NCI-H748 treated with DMSO at 0.1 percent for 48 hours (cell line): ENCODE measurements at places on chromosomes 5 and 9.

DNA sequence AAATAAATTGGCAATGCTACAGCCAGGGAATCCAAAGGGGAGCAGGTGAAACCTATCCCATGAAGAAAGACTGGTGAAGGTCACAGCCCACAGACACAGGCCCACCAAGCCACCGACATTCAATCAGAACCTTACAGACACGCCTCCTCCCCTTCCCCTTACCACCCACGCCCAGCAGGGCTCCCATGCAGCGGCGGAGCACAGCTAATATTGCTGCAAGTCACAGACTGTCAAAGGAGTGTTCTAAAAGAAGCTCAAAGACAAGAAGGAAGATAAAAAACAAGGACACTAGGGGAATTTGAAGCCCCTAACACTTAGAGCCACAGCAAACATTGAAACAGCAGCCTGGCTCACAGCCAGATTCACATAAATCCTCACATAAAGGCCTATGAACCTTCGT lies 91.2 kb downstream of the MED10 start:
- no peak for DNase-seq

DNA sequence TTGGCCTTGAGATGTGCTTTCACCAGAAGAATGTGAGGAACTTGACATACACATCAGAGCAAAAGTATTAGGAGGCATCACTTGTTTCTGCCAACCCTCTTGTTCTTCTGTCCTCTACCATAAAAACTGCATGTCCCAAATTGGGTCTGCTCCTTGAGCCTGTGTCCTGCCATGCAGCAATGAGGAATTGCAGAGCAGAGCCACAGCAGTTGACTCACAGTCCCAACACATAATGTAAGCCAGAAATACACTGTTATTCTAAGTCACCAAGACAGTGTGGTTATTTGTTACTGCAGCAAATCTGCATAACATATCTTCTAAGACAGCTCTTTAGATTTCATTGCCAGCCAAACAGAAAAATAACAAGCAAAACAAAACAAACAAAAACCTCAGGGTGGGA lies 598.2 kb downstream of the PRELID2 start:
- no peak for DNase-seq

GRCh38 chr9:69762527-69762926 lies 2.7 kb upstream of the PTAR1 start:
- DNase-seq = no peak

DNA sequence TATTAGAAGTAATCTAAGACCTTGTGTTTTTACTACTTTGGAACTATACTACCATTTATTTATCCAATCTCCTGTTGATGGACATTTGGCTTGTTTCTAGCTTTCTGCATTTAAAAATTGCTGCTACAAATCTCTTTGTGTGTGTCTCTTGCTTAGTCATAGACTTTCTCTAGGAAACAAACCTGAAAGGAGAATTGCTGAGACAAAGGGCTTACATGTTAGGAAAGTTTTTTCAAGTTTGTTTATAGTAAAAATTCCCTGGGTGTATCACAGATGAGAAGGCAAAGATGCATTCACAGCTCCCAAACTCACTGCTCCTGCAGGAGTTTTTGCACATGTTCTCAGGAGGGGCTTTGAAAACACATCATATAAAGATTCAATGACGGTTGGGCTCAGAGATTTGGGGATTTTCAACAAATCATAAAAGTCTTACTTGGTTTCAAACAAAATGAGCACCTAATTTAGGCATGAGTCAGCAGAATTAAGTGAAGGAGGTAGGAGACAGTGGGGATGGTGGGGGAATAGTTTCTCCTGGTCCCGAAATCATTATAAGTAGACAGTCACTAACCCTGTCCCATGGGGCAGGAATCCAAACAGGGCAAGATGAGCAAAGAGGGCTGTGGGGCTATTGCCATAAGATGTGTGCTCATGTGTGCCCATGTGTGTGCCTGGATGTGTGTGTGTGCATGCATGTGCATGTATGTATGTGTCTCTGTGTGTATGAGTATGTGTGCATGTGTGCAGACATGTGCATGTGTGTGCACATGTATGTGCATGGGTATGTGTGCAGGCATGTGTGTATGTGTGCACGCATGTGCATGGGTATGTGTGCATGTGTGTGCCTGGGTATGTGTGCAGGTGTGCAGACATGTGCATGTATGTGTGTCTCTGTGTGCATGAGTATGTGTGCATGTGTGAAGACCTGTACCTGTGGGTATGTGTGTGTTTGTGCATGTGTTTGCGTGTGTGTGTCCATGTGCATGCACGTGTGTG lies 43.4 kb upstream of the S1PR3 start:
- no peak for DNase-seq

DNA sequence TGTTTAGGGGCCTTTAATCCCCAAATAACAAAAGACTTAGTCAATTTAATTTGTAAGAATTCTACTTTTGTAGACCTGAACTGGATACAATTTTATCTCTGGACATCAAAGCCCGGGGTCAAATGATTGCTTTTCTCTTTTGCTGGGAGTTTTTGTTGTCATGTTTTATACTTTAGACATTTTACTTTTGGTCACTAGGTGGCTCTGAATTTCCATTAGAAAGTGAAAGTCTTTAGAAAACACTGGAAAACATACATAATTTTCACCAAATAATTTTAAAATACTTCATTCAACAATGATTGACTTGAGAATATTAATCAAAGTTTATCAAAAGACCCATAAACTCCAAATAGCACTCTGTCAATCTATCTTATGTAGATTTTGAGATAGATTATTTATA lies 2.8 kb upstream of the PCA3 start:
- DNase-seq = no peak

DNA sequence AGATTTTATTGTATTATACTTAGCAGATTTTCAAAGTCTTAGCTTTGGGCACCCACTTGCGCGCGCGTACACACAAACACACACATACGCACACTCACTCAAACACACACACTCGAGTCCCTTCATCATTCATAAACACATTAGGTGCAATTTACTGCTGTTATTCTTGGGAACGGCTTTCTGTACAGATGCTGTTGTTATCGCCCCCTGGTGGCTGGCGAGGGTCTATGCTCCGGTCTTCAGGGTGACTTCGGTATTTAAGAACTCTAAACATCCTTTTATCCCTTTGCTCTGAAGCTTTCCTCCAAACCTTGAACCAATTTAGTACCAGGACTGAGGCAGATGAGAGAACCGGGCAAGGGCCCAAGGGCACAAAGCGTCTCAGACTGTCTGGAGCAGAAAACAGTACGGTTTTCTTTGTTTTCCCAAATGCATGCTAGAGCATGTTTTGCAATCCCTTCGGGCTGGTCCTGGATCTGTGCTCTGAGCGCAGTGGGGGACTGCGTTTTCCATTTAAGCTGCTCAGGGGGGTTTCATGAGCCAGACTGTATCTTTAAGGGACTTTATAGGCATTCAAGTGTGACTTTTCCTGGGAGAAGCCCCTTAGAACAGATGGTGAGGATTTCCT lies 1.7 kb upstream of the SLIT3 start:
- peak; percentile 59 for DNase-seq

DNA sequence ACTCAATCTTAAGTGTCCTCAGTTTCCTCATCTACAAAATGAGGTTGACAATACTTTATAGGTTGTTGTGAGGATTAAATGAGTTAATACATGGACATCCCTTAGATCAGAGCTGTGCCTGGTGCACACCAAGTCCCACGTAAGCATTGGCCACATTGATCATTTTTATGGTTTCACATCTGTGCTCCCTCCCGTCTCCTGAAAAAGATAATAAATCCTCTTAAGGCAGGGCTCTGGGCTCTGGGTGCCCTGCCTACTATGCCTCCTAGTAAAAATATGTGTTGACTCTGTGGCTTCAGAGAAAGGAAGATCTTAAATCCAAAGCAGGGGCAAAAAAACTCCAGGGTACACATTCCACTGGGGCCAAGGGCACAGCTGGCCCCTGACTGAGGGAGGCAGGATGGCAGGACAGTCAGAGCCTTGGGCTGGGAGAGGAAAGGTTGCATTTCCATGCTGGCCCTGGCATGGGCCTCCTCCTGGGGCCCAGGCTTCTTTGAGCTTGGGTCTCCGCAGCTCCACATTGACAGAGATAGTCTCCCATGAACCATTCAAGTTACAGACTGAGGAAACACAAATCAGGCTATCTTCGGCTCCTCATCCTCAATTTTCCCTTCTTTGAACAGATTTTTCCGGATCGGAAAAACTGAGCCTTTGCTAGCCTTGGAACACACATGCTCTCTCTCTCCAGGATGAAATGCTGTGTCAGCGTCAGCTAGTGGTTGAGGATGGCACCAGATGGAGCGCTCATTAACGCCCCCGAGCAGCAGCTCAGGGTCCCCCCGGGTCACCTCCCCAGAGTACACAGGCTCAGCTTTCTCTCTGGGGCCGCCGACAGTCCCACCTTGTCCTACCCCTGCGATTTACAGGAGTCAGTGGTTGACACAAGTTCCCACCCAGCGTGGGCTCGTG lies 22.4 kb upstream of the KIF12 start:
- no peak for DNase-seq

- DNase-seq = no peak
Measured at GRCh38 chr5:42309865-42310264, 113.4 kb upstream of the GHR start.

GRCh38 chr5:145856285-145856818 lies 16.5 kb downstream of the GRXCR2 start:
- DNase-seq = no peak

DNA sequence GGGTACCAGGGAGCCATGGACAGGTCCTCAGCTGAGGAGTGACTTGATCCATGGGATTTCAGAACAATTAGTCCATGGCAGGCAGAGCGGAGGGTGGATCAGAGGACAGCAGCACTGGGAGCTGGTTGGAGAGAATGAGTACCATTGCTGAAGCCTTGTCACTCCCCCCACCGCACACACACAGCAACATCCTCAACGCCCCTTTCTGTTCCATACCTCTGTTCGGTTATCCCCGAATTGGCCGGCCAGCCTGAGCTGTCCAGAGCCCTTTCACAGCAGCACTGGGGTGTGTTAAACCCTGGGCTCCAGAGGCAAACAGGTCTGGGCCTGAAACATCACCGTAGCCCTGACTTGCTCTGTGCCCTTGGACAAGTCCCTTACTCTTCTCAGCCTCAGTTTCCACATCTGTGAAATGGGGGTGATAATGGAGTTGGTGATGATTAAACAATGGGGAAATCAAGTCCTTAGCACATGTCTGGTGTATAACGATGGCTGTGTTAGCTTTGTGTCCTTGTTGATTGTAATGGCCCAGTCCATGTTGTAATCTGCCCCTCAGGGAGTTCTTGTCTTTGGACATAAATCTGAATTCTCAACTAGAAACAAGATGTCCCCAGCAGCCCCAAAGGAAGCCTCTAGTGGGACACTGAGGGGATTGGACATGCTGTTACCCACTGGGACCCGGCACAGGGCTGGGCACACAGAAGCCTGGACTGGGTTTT lies 16.9 kb downstream of the GSN start:
- no peak for DNase-seq

DNA sequence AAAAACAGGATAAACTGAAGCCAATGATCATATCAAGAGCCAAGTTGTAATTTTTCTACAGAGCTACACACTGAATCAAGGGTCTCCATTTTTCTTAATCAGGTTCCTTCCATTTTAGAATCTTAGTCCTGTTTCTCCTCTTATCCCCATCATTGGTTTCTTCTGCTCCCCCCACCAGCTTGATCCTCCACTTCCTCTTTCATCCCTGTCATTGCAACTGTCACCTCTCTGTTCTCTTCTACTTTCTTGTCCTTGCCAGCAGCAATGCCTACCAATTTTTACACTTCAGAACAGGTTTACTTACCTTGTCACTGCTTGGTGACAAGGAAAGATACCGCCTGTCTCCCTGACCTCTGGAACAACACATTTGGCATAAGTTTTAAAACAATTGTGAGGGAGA lies 97.3 kb downstream of the CFAP90 start:
- DNase-seq = no peak

- DNase-seq = no peak
Measured at GRCh38 chr9:19216466-19216865, 14.0 kb upstream of the DENND4C start.

GRCh38 chr9:20256284-20256948 lies 365.9 kb downstream of the MLLT3 start:
- no peak for DNase-seq

DNA sequence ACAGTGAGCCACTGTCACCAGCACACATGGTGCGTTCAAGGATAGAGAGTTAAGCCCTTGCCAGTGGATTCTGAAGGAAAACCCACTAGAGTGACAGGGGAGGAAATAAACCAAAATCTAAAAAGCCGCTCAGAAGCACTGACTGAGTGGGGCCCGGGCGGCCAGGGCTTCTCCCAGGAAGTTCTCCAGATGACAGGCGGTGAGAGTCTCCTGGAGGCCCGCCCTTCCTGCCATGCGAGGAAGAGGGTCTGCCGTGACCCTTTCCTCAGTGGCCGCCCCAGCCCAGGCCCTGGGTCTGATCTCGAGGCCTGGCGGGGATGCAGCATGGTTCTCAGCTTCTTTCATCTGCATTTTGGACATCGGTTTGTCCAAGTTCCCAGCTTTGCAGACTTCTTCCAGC lies 14.9 kb downstream of the OLFM1 start:
- DNase-seq = no peak

GRCh38 chr5:174852143-174852542 lies 127.8 kb downstream of the MSX2 start:
- DNase-seq = no peak

DNA sequence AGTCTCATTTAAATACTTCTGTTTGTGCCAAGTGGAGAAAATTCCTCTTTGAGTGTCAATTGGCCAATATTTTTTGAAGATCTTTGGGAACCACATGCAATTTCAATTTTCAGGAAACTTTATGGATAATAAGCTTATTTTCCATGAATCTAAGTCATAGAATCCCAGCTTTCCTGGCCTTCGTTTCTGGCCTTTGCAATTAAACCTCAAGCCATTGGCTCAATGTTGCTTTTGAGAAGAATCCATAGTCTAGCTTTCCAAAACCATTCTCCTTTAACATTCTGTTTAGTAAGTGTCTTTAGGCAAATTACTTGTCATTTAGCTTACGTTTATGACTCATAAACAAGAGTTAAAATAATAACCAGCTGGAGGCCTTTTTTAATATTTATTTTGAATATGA lies 145.0 kb upstream of the FTMT start:
- no peak for DNase-seq

GRCh38 chr5:66814146-66814991 lies 218.2 kb downstream of the MAST4 start:
- DNase-seq = peak; percentile 44

- DNase-seq = no peak
Measured at GRCh38 chr9:36149197-36149596, 12.7 kb downstream of the GLIPR2 start.

GRCh38 chr9:121735793-121736770 lies 84.6 kb downstream of the DAB2IP start:
- DNase-seq = no peak

GRCh38 chr9:121280715-121281613 lies 13.0 kb downstream of the GSN start:
- DNase-seq = no peak

- DNase-seq = no peak
Measured at GRCh38 chr5:3913279-3913678, 317.6 kb downstream of the IRX1 start.

- no peak for DNase-seq
Measured at GRCh38 chr9:92619601-92620300, 50.2 kb downstream of the IPPK start.

GRCh38 chr5:190366-191035 lies 794 bp upstream of the LRRC14B start:
- DNase-seq = no peak
